ENCODE measurements at places on chromosomes 5 and 9. TPM values are rescaled to one million over a fixed set of nuclear protein-coding genes. Genes with fewer than 3 reads are reported as not detected.

Gene TICAM2
- 0.37 TPM for polyA plus RNA-seq

Gene RGS7BP
- not detected for polyA plus RNA-seq

Gene SPATA31D4
- not detected for polyA plus RNA-seq

Gene PROB1
- 0.67 TPM for polyA plus RNA-seq

Gene C1QTNF3
- polyA plus RNA-seq = 0.26 TPM

Gene ACTBL2
- 0.11 TPM for polyA plus RNA-seq

Gene NUTM2G
- not detected for polyA plus RNA-seq

Gene TCOF1
- polyA plus RNA-seq = 44.2 TPM

Gene SLC6A18
- polyA plus RNA-seq = not detected

Gene PPP2R2B
- polyA plus RNA-seq = not detected

Gene CLIC3
- polyA plus RNA-seq = 6.4 TPM

Gene TPPP
- 1.4 TPM for polyA plus RNA-seq

Gene PRDM9
- polyA plus RNA-seq = not detected

Gene PCDH1
- 0.41 TPM for polyA plus RNA-seq

Gene IFNA13
- polyA plus RNA-seq = not detected

Gene SMIM3
- 4.1 TPM for polyA plus RNA-seq

Gene FOXD4L4
- not detected for polyA plus RNA-seq

Gene BHMT
- not detected for polyA plus RNA-seq

Gene PHYKPL
- 13.0 TPM for polyA plus RNA-seq

Gene GPR151
- polyA plus RNA-seq = not detected

Gene DRD1
- polyA plus RNA-seq = 0.90 TPM

Gene CA9
- polyA plus RNA-seq = 4.5 TPM

Gene FNIP1
- polyA plus RNA-seq = 5.7 TPM

Gene PCDHGB1
- polyA plus RNA-seq = 1.3 TPM

Gene RAI14
- 76.7 TPM for polyA plus RNA-seq

Gene BRINP1
- polyA plus RNA-seq = 0.17 TPM

Gene CYLC2
- polyA plus RNA-seq = not detected

Gene CREB3
- 54.0 TPM for polyA plus RNA-seq

Gene FOXD4L5
- 0.16 TPM for polyA plus RNA-seq

Gene MLANA
- not detected for polyA plus RNA-seq

Gene SNAPC4
- polyA plus RNA-seq = 10.3 TPM

Gene NDUFS6
- 201 TPM for polyA plus RNA-seq

Gene PURA
- 9.1 TPM for polyA plus RNA-seq

Gene IFNB1
- not detected for polyA plus RNA-seq

Gene LCN15
- polyA plus RNA-seq = 0.07 TPM

Gene PCDHGA3
- polyA plus RNA-seq = not detected

Gene CFAP77
- not detected for polyA plus RNA-seq

Gene RNF180
- 0.24 TPM for polyA plus RNA-seq

Gene PCDHGC3
- polyA plus RNA-seq = 4.9 TPM

Gene MORN5
- not detected for polyA plus RNA-seq

Gene EEIG1
- 24.1 TPM for polyA plus RNA-seq

Gene FAXDC2
- 0.33 TPM for polyA plus RNA-seq

Gene CTXN3
- not detected for polyA plus RNA-seq

Gene HCN1
- not detected for polyA plus RNA-seq

Gene UGT3A1
- polyA plus RNA-seq = not detected

Gene TCF7
- polyA plus RNA-seq = 10.2 TPM

Gene BASP1
- 414 TPM for polyA plus RNA-seq

Gene CORO2A
- 0.42 TPM for polyA plus RNA-seq

Gene ISL1
- not detected for polyA plus RNA-seq

Gene SLC27A6
- 0.11 TPM for polyA plus RNA-seq

Gene GFI1B
- not detected for polyA plus RNA-seq

Gene IFNA2
- polyA plus RNA-seq = not detected

Gene ORM2
- not detected for polyA plus RNA-seq

Gene PCDHB7
- polyA plus RNA-seq = 0.03 TPM

Gene RGS3
- 22.9 TPM for polyA plus RNA-seq
